Left forelimb (tissue), 1 donor: ENCODE measurements at places on chromosomes 1 and 21.

- DNase-seq = no peak
Observed at GRCh38 chr1:247175458-247175857, 3.6 kb upstream of the ZNF124 start.

DNA sequence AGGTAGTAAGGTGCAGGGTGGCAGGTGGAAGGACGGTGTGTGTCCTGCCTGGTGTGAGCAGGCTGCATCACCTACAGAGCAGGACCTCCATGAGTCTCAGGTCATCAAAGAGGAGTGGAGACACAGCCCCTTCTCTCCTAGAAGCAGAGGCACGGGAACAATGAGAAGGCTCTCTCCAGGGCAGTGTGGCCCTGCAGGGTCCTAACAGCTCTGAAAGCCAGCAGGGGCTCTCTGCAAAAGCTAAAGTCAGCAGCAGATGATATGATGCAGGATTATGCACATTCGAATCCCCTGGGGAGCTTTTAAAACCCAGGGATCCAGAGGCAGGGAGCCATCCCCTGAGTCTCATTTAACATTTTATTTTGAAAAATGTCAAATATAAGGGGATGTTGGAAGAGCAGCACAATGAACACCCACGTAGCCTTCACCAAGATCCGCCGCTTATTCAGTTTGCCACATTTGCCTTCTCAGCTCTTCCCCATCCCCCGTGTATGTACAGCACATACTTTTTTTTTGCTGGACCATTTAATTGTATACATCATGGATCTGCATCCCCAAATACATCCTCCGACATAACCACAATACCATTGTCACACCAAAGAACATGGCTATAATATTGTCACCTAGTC, 88.1 kb downstream of the CNIH3 start:
- DNase-seq = no peak

DNA sequence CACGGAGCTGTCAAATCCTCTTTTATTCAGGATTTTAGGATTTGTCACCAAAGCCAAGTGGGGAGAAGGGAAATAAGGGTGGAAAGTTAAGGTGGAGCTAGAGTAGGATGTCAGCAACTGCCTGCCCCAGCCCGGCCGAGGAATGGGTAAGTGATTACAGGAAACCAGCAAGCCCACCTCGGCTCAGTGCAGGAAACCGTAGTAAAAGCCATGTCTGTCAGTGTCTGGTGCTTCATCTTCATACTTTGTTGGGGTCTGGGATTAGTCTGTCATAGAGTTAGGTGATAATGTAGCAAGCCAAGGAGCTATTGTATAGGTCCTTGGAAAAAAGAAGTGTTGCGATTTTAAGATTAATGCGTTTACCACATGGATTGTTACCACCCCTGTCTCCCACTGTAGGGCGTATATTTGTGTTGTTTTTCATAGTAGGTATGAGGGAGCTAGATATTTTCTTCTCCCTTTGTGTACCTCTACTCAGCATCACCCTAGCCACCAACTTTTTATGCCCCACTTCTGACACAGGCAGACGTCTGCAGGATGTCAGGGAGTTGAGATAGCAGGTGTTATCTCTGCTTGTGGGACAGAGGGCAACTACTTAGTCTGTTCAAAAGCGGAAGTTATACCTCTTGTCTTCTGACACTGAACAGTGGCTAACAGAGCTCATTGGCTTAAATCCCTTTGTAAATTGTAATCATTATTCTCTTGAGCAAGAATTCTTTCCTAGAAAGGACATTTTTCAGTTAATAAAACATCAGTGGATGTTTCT, 253.7 kb downstream of the HHAT start:
- no peak for DNase-seq

DNA sequence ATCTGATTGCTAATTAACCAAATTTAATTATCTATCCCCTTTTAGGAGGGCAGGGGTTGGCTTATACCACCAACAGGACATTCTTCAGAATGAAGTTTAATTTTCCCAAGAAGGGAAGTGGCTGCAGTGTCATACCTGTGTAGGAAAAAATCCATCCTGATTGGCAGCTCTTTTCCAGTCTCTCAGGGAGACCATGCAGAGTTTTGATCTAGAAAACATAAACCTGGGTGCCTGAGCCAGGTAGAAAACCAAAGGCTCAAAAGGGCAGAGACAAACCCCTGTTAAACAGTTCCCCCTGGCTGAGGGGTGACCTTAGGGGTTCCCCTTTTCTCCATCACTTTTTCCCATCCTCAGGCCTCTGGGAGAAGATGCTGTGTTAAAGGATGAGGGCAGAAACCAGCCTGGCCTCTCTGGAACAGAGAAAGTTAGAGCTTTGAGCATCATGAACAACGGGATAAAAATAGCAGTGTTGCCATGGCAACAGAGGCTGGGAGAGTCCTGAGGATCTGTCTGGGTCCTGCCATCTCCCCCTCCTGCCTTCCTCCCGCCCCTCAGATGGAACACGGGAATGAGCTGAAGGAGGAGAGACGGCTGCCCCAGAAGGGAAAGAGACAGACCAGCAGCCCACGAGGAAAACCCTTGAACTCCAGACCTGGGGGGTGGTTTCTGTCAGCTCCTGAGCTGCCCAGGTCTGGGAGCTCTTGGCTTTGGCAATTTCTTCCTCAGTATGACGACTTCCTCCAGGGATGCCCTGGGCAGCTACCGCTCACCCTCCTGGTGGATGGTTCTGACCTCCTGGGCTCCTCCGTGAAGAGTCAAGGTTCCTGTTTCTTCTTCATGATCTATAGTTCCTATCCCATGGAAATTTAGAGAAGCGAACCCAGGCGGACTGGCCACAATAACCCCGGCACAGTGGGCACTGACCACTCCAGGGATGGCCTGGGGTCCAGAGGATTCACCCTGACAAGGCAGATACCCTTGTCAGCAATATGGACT, 14.0 kb upstream of the LEMD1 start:
- DNase-seq = no peak

GRCh38 chr1:202501281-202501680, 152.8 kb downstream of the PPP1R12B start:
- DNase-seq = no peak

- DNase-seq = no peak
Observed at GRCh38 chr1:221637641-221638041, 104.2 kb downstream of the DUSP10 start.

GRCh38 chr1:81950037-81950436, 149.3 kb downstream of the ADGRL2 start:
- DNase-seq = no peak

DNA sequence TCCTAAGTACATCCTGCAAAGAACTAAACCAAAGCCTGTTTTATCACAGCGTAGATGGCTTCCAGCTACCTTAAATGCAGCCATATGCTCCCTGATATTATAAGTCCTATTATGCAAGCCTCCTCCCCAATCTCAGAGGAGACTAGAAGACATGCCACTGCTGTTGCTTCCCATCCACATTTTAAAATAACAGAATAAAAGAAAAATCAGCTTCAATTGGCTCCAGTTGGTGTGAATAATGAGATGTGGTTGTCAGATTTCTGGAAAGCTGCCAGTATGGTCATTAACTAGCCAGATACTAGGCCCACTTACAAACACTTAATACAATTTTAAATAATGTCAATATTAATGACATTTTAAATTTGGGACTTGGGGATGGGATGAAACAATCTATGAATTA, 25.7 kb downstream of the WARS2 start:
- DNase-seq = no peak

DNA sequence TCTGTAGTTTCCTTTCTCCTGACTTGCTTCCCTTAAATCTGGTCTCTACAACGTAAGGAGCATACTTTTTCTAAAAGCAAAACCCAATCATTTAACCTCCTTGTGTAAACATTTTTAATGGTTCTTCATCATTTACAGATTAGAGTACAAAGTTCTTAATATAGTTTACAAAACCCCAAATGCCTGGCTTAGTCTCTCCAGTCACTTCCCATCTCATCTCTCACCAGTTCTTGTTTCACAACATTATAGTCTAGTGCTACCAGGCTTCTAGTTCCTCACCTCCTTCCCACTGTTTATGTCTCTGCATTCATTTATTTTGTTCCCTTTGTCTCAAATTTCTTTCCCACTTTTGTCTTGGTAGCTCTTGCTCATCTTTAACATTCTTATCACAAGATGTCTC, 168.4 kb downstream of the FASLG start:
- no peak for DNase-seq

- DNase-seq = no peak
Observed at GRCh38 chr1:12333036-12333785, 103.4 kb downstream of the VPS13D start.

- DNase-seq = no peak
Observed at GRCh38 chr1:153919876-153920852, 2.6 kb downstream of the GATAD2B start.
